ENCODE measurements at places on chromosomes 7 and 10. TPM values are rescaled to one million over a fixed set of nuclear protein-coding genes. Genes with fewer than 3 reads are reported as not detected.

DNA sequence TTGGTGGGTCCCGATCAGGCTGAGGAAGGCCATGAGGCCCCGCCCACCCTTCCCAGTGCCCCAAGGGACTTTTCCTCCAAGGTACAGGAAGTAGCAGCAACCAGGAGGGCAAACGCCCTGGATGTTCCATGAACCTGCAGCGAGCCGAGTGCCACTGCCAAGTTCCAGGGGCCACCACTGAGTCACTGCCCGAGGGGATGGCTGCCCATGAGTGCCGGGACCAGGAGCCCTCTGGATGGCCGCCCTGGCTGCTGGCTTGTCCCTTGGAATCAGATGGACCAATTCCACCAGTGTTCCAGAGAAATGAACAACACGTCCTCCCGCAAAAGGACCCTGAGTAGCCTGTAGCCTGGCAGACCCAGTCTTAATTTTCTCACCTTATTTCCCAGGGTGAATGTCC, 74.2 kb downstream of the ZRANB1 start:
- no peak for DNase-seq

DNA sequence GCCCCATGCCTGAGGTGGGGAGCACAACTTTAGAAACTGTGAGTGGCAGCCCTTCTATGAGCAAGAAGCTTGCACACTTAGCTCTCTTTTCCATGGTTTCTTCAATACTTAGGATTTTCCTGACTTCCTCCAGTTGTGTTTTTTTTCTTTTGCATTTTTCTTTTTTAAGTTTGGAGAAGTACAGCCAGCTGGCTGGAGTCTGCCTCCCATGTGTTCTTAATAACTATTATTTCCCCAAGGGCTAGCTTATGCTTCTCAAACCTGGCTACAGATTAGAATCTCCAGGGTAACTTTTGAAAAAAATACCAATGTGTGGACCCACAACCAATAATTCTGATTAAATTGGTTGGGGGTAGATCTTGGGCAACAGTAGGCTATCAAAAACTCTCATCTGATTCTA, 37.4 kb upstream of the MEOX2 start:
- no peak for DNase-seq

The CHPF2 gene
- 20.2 TPM for polyA plus RNA-seq

DNA sequence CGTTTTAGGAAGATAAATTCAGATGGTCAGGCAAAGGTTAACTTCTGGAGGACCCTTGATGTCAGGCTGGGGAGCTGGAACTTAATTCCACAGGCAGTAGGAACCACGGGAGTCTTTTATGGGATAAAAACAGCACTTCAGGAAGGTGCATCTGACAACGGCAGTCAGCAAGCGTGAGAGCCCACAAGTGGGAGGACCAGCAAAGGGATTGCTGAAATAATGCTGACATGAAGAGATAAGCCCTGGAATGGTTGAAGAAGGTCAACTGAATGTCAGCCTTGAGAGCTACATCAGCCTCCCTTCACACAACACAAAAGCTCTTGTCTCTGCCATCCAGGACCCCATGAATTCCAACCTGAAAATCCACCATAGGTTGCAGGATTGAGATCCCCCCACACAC, 138.8 kb downstream of the SORCS1 start:
- no peak for DNase-seq

DNA sequence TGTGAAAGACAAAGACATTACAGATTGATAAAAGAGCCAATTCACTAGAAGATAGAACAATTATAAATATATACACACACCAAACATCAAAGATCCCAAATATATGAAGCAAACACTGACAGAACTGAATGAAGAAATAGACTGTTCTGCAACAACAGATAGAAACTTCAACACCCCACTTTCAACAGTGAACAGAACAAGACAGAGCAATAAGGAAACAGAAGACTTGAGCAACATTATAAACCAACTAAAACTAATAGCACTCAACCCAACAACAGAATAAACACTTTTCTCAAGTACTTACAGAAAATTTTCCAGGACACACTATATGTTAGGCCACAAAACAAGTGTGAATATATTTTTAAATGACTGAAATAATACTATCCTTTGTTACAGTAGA, 10.9 kb downstream of the CDCA7L start:
- DNase-seq, result no peak

The MEST gene
- 810 TPM for polyA plus RNA-seq

The SP8 gene
- 0.04 TPM for polyA plus RNA-seq

GRCh38 chr7:49403844-49404243, 369.6 kb upstream of the VWC2 start:
- DNase-seq, result no peak
